T-helper 9 cell (primary cell): ENCODE measurements at places on chromosomes 1 and 21.

DNA sequence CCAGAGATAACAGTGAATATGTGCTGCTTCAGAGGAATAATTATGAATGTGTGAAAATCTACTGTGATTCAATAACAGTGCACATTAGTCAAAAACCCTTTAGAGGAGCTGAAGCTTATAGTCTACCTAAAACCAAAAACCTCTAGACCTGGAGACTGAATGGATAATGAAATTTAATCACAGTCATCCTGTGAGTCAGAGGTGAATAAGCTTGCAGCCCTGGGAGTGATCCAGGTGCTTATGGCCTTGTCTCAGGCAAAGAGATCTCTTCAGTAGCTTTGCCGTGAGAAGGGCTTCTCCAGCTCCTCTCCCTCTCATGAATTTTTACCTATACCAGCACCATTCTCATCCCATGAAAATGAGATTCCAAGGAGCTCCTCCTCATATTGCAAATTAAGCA, 81.3 kb upstream of the RGS4 start:
- no peak for DNase-seq

DNA sequence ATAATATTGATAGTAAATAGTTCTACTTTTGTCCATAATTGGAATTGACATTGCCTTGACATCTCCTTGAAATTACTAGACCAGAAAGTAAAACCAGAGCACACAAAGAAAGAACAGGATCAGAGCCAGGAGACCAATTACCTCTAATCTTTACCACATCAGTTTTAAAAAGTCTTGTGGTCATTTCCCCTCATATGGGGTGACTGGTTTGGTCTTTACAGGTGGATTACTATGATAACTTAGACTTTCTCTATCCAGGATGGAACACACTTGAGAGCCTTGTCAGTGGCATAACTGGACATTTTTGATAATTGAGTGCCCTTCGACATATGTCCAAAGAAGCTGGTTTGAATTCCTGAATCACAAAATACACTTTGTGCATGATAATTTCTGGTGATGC, 1148.1 kb upstream of the NCAM2 start:
- no peak for DNase-seq

DNA sequence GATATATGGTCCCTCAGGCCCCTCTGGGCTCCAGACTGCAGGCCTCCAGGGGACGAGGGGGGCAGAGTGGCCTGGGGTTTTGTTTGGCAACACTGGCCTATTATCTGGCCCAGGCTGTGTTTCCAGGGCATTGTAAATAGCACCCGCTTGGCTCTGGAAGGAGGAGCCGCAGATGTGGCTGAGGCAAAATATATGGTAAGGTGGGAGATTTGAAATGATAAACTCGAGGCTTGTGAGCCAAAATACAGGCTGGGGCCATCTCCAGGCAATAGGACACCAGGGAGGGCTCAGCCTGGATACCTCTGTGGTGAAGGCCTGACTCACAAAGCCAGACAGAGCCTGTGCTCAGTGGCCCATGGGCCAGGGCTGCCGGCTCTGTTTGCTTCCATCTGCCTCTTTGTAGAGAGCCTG, 14.0 kb downstream of the NAV1 start:
- no peak for DNase-seq

GRCh38 chr1:87218618-87219017, 110.1 kb upstream of the LMO4 start:
- no peak for DNase-seq

GRCh38 chr1:168739908-168740307, 10.9 kb upstream of the DPT start:
- no peak for DNase-seq

DNA sequence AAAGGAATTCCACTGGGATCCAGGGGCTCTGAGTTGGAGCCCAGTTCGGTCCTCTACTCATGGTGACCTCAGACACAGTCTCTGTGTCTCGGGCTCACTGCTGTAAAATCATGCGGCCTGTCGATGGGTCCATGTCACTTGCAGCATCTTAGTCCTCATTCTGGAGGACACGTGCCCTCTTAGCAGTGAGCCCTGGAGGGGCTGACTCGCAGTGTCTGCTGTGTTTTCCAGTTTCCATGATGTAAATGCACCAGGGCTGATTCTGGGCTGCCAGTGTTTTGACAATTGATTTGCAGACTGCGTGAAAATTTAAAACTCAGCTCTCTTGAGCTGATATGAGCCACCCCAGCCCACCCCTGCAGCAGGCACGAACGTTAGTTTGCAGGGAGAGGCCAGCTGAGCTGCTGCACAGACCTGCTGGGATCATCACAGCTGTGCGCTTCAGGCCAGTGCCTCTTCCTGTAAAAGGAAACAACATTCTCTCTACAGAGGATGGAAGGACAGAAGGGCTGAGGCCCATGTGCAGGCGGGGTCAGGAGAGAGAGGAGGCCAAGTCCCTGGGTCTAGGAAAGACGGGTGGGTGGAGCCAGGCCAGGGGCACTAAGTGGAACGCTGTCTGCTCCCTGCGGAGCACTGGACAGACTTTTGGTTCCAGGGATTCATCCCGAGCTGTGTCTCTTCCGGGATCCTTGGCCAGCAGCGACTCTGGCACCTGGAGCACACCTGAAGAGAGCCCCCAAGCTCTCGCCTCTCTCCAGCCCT, 42.6 kb downstream of the RSPH1 start:
- DNase-seq, result no peak

GRCh38 chr21:42200906-42201614, 17.9 kb upstream of the ABCG1 start:
- DNase-seq, result no peak

DNA sequence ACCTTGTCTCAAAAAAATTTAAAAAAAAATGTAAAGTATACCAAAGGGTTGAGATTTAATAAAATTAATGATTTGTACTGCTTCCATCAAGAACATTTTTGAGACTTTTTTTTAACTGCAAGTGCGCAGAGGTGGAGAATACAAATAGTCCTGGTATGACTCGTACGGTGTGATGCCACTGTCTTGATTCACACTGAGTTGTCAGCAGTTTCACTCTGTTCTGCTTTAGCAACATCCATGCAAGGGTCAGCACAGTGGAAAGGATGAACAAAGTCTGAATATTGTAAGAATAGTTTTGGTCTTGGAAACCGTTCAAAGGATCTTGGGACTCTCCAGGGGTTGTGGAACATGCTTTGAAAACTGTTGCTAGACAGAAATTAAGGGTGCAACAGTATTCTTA, 40.2 kb downstream of the EXO1 start:
- no peak for DNase-seq
